CD4-positive, alpha-beta T cell treated with Interleukin-15 for 4 hours (primary cell): ENCODE measurements at places on chromosomes 3 and 15.

DNA sequence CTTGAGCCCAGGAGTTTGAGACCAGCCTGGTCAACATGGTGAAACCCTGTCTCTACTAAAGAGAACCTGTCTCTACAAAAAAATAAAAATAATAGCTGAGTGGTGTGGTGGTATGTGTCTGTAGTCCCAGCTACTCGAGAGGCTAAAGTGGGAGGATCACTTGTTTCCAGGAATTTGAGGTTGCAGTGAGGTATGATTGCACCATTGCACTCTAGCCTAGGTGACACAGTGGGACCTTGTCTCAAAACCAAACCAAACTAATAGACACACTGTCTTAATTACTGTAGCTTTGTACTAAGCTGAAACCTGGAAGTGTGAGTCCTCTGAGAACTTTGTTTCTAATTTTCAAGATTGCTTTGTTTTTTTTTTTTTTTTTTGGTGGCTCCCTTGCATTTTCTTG is 30.4 kb downstream of the MGA start:
- DNase-seq = peak; percentile 30

DNA sequence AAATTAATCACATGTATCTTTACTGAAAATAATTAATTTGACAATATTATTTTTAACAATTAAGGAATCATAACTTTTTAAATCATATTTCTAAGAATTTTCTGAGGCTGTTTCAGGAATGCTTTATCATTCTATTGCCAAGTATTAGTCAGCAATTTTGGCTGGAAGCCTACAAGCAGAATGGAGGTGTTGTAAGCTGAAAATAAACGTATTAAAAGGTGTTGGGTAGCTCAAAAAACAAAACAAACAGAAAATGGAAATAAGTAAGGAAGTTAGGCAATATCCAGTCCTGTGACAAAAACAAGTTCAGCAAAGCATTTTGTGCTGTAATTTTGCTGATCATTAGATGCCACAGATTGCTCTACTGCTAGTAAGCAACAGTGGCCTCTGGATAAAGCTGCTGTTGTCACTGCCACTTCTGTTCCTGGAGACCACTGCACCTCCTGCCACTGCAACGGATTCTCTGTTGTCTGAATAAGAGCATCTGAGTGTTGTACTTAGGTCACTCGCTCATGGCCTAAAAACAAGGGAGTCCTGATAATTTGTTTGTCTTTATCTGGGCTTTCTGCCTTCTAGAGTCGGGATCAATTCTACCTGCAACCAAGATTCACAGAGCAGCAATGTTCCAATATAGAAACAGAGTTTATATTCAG is 63.5 kb upstream of the SLITRK3 start:
- DNase-seq = no peak

DNA sequence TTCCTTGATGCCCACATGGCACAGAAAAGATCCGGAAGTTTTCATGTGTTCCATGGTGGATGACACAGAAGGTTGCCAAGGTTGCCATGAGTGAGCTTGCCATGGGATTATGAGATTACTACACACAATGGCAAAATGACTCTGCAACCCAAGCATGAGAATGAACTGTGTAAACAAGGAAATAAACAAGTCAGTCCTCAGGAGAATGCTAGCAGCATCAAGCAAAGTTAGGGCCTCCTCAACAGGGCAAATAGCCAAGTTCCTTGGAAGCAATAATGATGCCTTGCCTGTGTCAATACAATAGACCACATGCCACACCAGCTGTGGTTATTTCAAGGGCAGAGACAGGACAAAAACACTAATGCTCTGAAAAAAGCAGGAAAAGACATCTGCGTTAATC is 41.8 kb downstream of the AQR start:
- no peak for DNase-seq

GRCh38 chr15:60744826-60745460 is 266.0 kb upstream of the ICE2 start:
- no peak for DNase-seq

DNA sequence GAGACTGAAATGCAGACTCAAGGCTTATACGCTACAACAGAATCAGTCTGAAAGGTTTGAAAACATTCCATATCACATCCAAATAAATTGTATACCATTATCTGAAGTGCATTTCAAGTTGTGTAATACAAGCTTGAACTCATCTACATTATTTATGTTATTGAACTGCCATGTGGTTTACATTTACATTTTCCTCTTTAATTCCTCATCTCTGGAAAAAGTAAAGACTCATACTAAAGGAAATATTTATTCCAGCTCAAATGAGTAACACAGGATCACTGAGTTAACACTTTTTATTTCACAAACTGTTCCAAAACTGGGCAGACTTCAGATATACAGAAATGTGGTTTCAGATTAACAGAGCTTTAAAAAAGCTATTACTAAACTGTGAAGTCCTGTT is 282.5 kb downstream of the ULK4 start:
- DNase-seq = no peak

- no peak for DNase-seq
These were observed 110.0 kb downstream of the RAB11A start for GRCh38 chr15:65979316-65979715.

DNA sequence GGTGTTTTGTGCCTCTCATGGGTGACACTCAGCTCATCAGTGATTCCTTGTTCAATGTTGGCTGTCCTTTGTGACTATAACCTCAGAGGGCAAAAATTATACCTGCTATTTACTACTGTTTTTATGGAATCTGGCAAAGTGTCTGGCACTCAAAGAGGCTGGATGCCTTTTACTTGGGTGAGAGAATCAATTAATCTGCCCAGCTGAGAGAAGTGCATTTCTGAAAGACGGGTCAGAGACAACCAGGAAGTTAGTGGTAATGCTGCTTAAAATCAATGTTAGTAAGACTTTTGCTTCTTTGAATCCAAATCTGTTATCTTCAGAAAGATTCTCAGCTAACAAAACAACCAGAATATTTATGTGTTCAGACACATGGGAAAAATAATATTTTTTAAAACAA is 436.2 kb upstream of the SUCLG2 start:
- DNase-seq = no peak

- DNase-seq = no peak
These were observed 147.1 kb upstream of the GBE1 start for GRCh38 chr3:81908561-81908960.

DNA sequence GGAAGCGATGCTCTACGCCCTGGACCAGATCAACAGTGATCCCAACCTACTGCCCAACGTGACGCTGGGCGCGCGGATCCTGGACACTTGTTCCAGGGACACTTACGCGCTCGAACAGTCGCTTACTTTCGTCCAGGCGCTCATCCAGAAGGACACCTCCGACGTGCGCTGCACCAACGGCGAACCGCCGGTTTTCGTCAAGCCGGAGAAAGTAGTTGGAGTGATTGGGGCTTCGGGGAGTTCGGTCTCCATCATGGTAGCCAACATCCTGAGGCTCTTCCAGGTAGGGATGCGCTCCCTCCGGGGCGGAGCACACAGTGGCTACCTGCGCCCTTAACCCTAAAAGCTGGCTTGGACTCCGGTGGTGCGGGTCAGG is 698 bp downstream of the GRM7 start:
- DNase-seq = no peak

DNA sequence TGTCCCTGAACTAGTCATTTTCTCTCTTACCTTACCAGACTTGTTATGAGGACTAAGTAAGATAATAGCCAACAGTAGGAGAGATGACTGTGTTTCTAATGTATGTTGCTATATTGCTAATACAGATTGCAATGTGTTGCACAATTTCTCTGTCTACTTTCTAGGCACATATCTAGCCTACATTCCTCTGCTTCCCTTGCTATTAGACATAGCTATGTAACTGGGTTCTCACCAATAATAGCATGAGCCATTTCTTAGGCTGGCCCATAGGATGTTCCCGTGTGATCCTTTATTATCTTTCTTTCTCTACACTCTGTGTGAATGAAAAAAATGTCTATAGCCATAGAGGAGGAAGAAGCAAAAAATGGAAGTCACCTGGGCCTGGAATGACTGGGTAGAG is 6.8 kb upstream of the LRRN1 start:
- no peak for DNase-seq

GRCh38 chr15:33461671-33462070 is 150.9 kb downstream of the RYR3 start:
- no peak for DNase-seq

DNA sequence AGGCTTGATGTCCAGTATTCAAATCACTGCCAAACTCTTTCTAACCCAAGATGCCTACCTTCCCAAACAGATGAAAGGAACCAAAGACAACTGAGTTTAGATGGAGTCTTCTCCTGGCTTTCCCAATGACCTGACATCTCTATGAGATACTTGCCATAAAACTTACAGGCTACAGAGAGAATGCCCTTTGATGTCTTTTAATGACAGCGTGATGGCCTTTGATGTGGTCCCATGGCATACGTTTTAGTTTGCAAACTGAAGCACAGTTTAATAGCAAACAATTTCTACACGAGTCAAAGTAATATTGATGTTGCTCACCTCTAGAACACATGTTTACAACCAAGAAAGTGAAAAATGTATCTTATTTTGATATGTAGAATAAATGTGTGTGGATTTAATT is 73.2 kb downstream of the ZIC4 start:
- no peak for DNase-seq

DNA sequence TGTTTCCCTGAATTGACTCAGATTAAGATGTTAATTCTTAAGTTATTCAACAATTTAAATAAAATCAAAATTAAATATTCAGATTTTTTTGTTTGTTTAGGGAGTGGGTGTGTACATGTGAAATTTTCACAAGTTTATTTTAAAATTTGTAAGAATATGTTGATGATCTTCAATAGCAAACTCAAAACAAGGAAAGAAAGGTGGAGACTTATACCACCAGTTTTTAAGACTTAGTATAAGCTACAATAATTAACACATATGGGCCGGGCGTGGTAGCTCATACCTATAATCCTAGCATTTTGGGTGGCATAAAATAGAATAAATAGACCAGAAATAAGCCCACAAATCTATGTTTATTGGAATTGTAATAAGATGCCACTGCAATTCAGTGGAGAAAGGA is 1084.5 kb downstream of the ROBO1 start:
- DNase-seq = no peak
